ENCODE measurements at places on chromosomes 2 and 18.

DNA sequence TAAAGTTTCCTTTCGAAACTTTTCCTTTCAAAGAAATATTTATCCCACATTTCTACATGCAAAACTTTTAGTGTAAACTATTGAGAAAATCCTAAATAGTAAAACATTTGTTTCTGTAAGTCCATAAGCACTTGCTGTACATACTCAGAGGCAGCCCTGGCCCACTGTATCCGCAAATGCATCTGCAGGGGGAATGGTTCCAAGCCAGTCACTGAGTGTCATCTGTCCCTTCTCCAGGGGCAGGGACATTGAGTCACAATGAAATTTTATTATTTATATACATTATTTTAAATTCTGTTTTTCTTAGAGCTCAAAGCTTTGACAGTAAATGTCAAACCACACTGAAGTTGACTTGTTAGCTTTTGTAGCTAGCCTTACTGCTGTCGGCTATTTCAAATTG, 367.2 kb downstream of the MTX2 start:
- no peak for DNase-seq

DNA sequence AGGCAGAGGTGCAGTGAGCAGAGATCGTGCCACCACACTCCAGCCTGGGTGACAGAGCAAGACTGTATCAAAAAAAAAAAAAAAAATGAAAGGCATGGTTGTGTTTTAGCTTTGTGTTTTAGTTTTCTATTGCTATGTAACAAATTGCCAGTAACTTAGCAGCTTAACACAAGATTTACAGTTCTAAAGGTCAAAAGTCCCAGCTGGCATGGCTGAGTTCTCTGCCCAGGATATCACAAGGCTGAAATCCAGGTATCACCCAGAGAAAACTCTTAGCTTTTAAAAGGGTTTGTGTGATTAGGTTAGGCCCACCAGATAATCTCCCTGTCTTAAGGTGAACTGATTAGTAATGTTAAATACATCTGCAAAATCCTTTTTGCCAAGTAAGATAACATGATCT, 107.7 kb upstream of the YPEL5 start:
- no peak for DNase-seq

GRCh38 chr2:43676322-43677050, at the start of gene C1GALT1C1L:
Gene C1GALT1C1L (minus strand): TSS chr2:43676429. CDS start chr2:43676322, 107 bp downstream.
- peak; percentile 29 for DNase-seq

GRCh38 chr2:119723784-119724467, 35.8 kb upstream of the PTPN4 start:
- DNase-seq: no peak

GRCh38 chr2:104385743-104386142, 468.2 kb upstream of the POU3F3 start:
- DNase-seq: no peak

GRCh38 chr2:111675419-111676194, 208.4 kb downstream of the ANAPC1 start:
- DNase-seq: no peak

GRCh38 chr18:33135951-33136660, 304.4 kb downstream of the CCDC178 start:
- DNase-seq: no peak

- no peak for DNase-seq
These were observed 36.5 kb downstream of the GALM start for GRCh38 chr2:38702413-38702812.

- peak; percentile 12 for DNase-seq
These were observed 108.2 kb upstream of the CXCR4 start for GRCh38 chr2:136225950-136226835.

DNA sequence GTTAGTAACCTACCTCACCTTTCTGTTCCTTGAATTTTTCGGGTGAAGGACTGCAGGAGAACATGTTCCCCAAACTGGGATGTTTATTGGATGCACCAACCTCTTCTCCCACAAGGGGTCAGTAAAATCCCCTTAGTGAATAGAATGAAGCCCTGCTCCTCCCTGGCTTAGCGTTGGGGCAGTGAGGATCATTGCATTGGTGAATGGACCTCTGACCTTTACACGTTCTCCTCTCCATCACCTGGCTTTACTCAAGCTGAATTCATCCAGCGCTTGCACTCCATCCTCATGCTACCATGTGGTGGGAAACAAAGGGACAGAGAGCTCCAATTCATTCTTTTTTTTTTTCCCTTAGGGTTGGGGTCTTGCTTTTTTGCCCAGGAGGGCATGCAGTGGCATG, 157.2 kb downstream of the MIB1 start:
- no peak for DNase-seq

DNA sequence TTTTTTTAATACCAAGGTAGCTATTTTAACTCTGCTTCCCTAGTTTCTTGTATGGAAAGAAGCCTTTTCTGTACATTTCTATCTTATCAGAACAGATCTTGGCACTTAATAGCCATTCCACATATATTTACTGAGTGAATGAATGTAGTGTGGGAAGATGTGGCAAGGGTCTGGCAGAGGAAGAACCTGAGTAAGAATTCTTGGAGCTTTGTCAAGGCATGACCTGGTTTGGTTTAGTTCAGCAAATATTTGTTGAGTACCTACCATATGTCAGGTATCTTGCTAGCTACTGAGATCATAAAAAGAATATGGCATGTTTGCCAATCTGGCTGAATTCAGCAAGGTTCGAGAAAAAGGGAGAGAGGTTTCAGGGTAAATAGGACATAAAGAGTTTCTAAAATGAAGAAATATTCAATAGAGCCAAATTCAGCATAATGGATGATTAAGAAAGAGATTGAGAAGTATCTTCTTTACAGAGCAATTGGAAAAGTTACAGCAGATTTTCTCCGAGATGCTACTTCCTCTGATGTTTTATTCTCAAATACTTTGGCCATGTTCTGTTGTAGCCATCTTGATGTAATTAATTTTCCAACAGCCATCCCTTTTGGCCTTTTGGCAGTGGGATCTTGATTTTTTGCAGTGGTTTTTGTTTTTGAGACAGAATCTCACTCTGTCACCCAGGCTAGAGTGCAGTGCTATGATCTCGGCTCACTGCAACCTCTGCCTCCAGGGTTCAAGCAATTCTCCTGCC, 21.7 kb upstream of the MEP1B start:
- DNase-seq: no peak

DNA sequence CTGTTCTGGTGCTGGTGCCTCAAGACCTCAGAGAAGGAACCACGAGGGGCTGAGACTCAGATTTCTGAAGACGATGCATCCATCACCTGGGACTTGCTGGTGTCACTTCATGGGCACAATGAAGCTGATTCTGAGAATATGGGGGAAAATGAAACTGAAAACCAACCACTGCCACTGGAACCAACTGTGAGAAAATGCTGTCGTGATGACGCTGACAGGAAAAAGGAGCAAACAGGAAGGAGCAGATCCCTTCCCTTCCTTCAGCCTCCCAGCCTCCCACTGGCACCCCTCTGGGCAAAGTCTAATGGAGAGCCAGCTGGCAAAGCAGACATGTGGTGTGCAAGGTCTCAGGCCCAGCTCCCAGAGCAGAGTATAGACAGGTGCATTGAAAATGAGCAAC, 109.7 kb downstream of the FOXI3 start:
- DNase-seq: no peak

DNA sequence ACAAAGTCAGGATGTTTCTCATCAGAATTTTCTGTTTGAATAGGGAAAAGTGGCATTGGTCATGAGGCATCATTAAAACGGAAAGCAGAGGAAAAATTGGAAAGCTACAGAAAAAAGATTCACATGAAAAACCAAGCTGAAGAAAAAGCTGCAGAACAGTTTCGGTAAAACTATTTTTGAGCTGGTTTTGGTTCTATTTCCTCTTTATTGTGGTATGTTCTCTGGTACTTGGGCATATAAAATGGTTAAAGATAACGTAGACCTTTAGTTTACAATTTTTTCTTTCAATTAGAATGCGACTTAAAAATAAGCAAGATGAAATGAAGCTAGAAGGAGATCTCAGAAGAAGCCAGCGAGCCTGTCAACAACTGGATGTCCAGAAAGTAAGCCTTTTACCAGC, 7.6 kb downstream of the GPATCH11 start:
- no peak for DNase-seq

Measured in CD4-positive, alpha-beta T cell treated with Interleukin-6 for 4 hours (primary cell).